H9 (cell line): ENCODE measurements at places on chromosomes 11 and 22. TPM values are rescaled to one million over a fixed set of nuclear protein-coding genes. Genes with fewer than 3 reads are reported as not detected.

Gene OR56A5
- not detected in 2 replicates for total RNA-seq

DNA sequence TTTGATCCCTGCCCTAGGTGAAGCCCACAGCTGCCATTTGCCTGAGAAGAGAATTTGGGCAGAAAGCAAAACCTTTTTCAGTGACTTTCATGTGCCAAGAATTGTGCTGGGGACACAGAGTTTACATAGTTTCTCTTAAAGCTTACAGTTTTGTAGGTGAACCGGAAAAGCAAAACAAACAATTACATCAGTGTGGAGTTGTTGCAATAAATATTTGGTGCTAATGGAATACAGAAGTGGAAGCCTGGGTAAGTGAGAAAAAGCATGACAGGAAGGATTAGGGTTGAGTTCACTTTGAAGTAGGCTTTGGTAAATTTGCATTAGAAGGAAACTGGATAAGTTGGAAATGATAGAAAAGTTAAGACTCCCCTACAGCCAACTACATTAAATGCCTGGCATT lies 82.7 kb downstream of the RASSF10 start:
- H3K27me3 ChIP-seq, result no peaks in the 10 kb centered on the region
- no peaks in the 10 kb centered on the region for H3K4me1 ChIP-seq
- H3K27ac ChIP-seq, result no peak overlapping the region

Gene XRCC6
- 461 and 466 TPM in 2 replicates for total RNA-seq

- DNase-seq, result no peak
- no peaks in the 10 kb centered on the region for H3K27me3 ChIP-seq
- no peak overlapping the region for H3K27ac ChIP-seq
- no peak overlapping the region for H3K4me3 ChIP-seq
These were observed 19.6 kb upstream of the MOGAT2 start for GRCh38 chr11:75697906-75698581.

DNA sequence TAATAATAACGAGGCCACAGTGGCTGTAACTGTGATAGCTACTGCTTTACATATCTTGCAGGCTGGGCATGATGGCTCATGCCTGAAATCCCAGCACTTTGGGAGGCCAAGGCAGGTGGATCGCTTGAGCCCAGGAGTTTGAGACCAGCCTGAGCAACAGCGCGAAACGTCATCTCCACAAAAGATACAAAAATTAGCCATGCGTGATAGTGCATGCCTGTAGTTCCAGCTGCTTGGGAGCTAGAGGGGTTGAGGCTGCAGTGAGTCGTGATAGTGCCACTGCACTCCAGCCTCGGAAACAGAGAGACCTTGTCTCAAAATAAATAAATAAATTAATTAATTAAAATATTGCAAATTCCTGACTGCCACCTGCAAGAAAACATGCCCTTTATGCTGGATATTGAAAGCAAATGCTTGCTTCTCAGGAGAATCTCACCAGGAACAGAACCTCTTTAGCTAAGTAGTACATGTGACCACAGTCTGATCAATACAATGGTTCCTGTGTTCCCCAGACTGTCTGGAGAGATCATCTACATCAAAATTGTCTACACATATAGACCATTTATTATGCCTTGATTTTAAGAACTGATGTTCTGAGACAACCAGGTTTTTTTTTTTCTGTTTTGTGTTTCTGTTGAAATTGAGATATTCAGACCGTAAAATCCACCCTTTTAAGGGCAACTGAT lies 6.3 kb downstream of the ZBTB3 start:
- H3K36me3 ChIP-seq, result peaks cover 21% of the 10 kb centered on the region
- H3K27ac ChIP-seq, result no peak overlapping the region
- H3K4me3 ChIP-seq, result no peak overlapping the region
- H3K4me1 ChIP-seq, result no peaks in the 10 kb centered on the region
- H3K27me3 ChIP-seq, result no peaks in the 10 kb centered on the region

Gene MRGPRF
- total RNA-seq, result 4.0 and 4.3 TPM in 2 replicates

- H3K36me3 ChIP-seq, result no peaks in the 10 kb centered on the region
- no peak overlapping the region for H3K4me3 ChIP-seq
- H3K4me1 ChIP-seq, result no peaks in the 10 kb centered on the region
- H3K27me3 ChIP-seq, result no peaks in the 10 kb centered on the region
- H3K27ac ChIP-seq, result no peak overlapping the region
These were observed 30.4 kb downstream of the BSX start for GRCh38 chr11:122951211-122951610.

DNA sequence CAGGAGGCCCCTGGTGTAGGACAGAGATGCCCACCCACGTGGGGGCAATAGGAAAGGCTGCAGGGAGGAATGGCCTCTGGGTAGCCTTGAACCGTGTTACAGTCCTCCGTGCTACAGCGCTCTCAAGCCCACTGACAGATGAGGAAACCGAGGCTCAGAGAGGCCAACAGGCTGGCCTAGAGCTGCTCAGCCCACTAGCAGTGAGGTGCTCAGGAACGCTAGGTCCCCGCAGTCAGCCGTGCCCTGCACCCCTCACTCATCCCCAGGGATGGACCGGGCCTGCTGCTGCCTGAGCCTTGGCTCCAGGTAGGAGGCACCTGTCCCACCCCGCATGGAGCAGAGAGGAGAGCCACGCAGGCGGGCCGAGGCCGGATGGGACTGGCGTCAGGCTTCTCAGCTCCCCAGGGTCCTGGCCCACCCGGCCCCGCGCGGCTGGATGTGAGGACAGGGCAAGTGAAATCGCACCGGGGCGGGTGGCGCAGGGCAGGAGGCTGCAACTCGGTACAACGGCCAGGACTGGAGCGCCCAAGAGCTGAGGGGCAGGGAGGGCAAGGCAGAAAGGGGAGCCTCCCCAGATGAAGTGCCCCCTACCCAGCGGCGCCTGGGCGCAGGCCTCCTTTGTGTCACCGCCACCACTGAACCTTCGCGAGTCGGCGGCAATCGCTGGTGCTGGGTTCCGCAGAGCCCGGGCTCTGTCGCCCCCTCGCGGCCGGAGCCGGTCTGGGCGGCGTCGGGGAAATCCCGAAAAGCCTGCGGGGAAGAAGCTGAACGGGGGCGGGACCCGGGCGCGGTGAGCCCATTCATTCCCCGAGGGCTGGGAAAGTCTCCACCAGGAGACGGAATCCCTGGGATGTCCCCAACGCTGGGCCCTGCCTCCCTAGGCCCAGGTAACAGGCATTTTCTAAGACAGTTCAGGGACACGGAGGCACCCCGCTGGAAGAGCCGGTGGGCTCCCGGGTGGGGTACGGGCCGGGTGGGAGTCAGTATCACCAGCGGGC lies 8.4 kb upstream of the SLC2A11 start:
- H3K36me3 ChIP-seq, result no peaks in the 10 kb centered on the region
- H3K4me3 ChIP-seq, result no peak overlapping the region
- no peaks in the 10 kb centered on the region for H3K27me3 ChIP-seq
- DNase-seq, result peak; percentile 95
- no peaks in the 10 kb centered on the region; the same call in 1 of the 2 replicates for H3K4me1 ChIP-seq

GRCh38 chr11:125179346-125179745 lies 14.8 kb downstream of the PKNOX2 start:
- no peaks in the 10 kb centered on the region for H3K27me3 ChIP-seq
- H3K27ac ChIP-seq, result no peak overlapping the region
- H3K4me3 ChIP-seq, result no peak overlapping the region
- H3K4me1 ChIP-seq, result peaks cover 2% of the 10 kb centered on the region; the same call in 1 of the 2 replicates

GRCh38 chr22:27065279-27065678 lies 407.9 kb downstream of the MIAT start:
- no peak for DNase-seq
- H3K4me3 ChIP-seq, result no peak overlapping the region
- H3K4me1 ChIP-seq, result no peaks in the 10 kb centered on the region
- H3K27me3 ChIP-seq, result no peaks in the 10 kb centered on the region

DNA sequence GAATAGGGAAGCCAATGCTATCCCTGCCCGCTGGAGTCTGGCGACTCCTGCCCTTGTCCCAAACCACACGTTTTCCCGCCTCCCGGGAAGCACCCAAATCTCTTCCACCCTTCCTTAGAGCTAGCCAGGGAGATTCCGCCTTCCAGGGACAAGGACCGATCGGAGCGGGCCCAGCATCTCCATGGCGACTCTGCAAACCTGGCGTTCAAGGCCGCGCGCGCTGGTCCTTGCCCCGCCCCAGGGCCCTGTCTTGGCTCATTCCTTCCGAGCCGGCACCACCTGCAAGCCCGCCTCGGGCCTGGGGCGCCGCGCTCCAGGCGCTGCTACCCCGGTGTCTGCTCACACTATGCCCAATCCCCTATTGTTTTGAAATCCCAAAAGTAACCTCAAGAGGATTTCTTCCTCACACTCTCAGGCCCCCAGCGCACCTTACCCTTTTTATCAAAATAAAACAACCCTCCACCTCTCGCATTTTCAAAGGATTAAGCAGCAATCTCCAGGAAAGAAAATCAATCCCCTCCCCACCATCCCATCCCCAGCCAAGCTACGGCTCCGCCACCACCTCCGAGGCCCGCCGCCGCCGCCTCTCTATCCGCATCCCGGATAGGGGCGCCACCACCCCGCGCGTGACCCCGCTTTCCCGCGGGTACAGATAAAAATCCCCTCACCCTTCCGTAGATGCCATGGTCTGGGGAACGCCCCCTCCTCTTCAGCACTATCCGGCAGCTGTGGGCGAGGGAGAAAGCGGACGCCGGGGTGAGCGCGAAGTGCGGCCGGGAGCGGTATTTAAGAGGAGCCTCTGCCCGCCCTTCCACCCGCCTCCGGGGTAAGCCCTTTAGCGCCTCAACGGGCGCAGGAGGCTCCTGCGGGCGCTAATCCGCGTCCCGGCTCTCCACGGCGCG lies 825 bp downstream of the SLC1A2 start:
- no peaks in the 10 kb centered on the region for H3K36me3 ChIP-seq
- H3K27ac ChIP-seq, result no peak overlapping the region
- H3K27me3 ChIP-seq, result peaks cover 52% of the 10 kb centered on the region
- peak overlapping the region; percentile 67 for H3K4me3 ChIP-seq
- H3K4me1 ChIP-seq, result no peaks in the 10 kb centered on the region
- DNase-seq, result peak; percentile 72

Gene OR4D11
- not detected in 2 replicates for total RNA-seq

Gene ACRV1
- not detected in 2 replicates for total RNA-seq

- no peak overlapping the region for H3K27ac ChIP-seq
- DNase-seq, result no peak
- H3K36me3 ChIP-seq, result no peaks in the 10 kb centered on the region
- H3K27me3 ChIP-seq, result no peaks in the 10 kb centered on the region
These were observed 9.2 kb upstream of the CHST1 start for GRCh38 chr11:45674481-45675190.

- no peak overlapping the region for H3K27ac ChIP-seq
- DNase-seq, result peak; percentile 15
- no peaks in the 10 kb centered on the region; the same call in 1 of the 2 replicates for H3K4me1 ChIP-seq
These were observed 91.0 kb upstream of the SHISAL1 start for GRCh38 chr22:44403602-44404329.

DNA sequence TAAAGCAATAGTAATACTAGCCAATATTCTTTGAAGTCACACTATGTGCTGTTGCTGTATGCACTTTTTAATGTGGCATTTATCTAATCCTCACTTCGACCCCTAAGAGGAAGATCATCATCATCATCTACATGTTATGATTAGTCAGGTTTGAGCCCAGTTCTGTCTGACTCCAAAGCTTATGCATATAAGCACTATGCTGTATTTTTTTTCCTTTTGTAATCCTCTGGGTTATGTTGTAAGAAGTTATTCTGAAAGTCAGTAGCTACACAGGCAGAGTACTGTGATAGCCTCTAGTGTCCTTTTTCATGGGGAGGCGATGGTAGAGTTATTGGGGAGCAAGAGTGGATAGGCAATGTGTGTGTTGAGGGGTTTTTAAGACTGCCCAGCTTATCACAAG lies 11.1 kb downstream of the MMP20 start:
- H3K36me3 ChIP-seq, result no peaks in the 10 kb centered on the region
- no peaks in the 10 kb centered on the region for H3K27me3 ChIP-seq
- H3K27ac ChIP-seq, result peak overlapping the region; percentile 71
- peak overlapping the region; percentile 4; the same call in 1 of the 3 replicates for H3K4me3 ChIP-seq
- no peaks in the 10 kb centered on the region; the same call in 1 of the 2 replicates for H3K4me1 ChIP-seq

- no peak overlapping the region for H3K27ac ChIP-seq
- no peaks in the 10 kb centered on the region for H3K4me1 ChIP-seq
- no peaks in the 10 kb centered on the region for H3K27me3 ChIP-seq
- peak; percentile 18 for DNase-seq
- no peak overlapping the region for H3K4me3 ChIP-seq
- peaks cover 35% of the 10 kb centered on the region for H3K36me3 ChIP-seq
These were observed 9.0 kb upstream of the PLAAT2 start for GRCh38 chr11:63572026-63572688.

DNA sequence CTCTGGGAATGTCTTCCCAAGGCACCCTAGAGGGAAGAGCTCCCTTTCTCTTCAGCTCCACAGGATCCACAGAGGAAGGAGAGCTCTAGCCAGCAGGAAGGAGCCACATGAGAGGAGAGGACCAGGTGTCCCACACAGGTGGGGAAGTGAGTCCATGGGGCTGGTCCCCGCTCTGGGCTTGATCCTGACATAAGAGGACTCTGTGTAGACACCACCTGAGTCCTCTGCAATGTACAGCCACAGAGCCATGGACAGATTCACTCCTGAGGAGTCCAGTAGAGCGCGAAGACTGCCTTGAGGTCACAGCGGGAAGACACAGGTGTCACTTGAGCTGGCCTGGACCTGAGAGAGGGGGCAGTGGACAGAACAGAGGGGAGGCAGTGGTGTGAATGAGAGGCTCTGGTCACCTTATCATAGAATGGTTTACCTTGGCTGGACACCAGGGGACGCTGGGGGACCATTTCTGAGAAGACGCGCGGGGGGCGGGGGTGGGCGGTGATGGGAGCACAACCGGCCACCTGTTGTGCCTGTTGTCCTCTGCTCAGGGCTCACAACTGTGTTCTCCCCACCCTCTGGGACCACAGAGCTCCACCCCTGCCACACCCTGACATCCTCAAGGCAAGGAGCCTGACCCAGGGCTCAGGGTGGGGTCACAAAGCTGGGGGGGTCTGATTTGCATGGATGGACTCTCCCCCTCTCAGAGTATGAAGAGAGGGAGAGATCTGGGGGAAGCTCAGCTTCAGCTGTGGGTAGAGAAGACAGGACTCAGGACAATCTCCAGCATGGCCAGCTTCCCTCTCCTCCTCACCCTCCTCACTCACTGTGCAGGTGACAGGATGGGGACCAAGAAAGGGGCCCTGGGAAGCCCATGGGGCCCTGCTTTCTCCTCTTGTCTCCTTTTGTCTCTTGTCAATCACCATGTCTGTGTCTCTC lies 128.2 kb downstream of the ZNF280B start:
- H3K36me3 ChIP-seq, result no peaks in the 10 kb centered on the region
- H3K4me3 ChIP-seq, result no peak overlapping the region
- no peak overlapping the region for H3K27ac ChIP-seq
- H3K27me3 ChIP-seq, result peaks cover 71% of the 10 kb centered on the region
- no peaks in the 10 kb centered on the region for H3K4me1 ChIP-seq

GRCh38 chr11:34280945-34281872 lies 76.6 kb downstream of the ABTB2 start:
- no peaks in the 10 kb centered on the region for H3K36me3 ChIP-seq
- DNase-seq, result no peak
- H3K27me3 ChIP-seq, result no peaks in the 10 kb centered on the region
- no peaks in the 10 kb centered on the region for H3K4me1 ChIP-seq
- H3K27ac ChIP-seq, result no peak overlapping the region

- no peaks in the 10 kb centered on the region for H3K27me3 ChIP-seq
- H3K36me3 ChIP-seq, result no peaks in the 10 kb centered on the region; the same call in 1 of the 2 replicates
- no peak overlapping the region for H3K27ac ChIP-seq
- DNase-seq, result no peak
These were observed 160.2 kb downstream of the FAT3 start for GRCh38 chr11:92384802-92385201.
